CD4-positive, alpha-beta memory T cell (primary cell): ENCODE measurements at places on chromosomes 5 and 9. TPM values are rescaled to one million over a fixed set of nuclear protein-coding genes. Genes with fewer than 3 reads are reported as not detected.

DNA sequence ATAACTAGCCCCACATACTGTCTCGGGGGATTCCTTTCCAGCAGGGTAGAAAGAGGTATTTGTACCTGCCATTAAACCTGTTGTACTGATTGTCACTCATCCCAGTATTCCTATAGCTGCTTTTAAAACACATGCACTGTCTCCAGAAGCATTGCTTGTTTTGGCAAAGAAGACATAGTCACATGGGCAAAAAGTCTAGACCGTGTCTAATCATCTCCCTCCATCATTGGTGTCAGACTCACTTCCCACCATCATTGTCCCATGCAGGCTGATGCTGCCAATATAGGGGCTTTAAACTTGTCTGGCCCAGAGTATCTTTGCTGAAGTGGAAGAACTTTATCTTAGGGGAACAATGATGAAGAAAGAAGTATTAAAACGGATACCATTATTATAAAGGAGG is 12.6 kb downstream of the DNAJC21 start:
- no peak overlapping the region for H3K27ac ChIP-seq
- H3K27me3 ChIP-seq, result no peaks in the 10 kb centered on the region
- H3K36me3 ChIP-seq, result peaks cover 40% of the 10 kb centered on the region
- DNase-seq, result no peak

- H3K36me3 ChIP-seq, result no peaks in the 10 kb centered on the region
- no peak overlapping the region for H3K4me3 ChIP-seq
Observed at GRCh38 chr5:39473156-39473775, 48.5 kb upstream of the DAB2 start.

DNA sequence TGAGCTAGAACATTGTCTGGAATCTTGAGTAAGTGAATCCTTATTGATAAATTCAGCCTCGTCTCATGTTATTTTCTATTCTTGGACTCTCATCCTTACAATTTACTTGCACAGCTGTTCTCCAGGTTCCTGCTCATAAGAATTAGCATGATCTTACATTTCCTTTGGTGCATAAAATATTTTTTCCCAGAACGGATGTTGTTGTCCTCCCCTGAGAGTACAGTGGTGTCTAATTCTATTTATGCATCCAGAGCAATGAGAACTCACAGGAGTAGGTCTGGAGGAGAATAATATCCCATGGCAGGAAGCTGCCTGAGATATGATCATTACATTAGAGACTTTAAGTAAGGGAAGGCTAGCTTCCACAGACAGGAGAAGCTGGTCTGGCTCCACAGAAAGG is 178.4 kb upstream of the MAST4 start:
- no peaks in the 10 kb centered on the region for H3K36me3 ChIP-seq
- no peak for DNase-seq
- H3K4me1 ChIP-seq, result no peaks in the 10 kb centered on the region
- no peak overlapping the region for H3K27ac ChIP-seq
- no peaks in the 10 kb centered on the region for H3K27me3 ChIP-seq
- H3K4me3 ChIP-seq, result no peak overlapping the region

Gene SLC45A2
- total RNA-seq, result not detected

GRCh38 chr9:87529671-87530070 is 32.0 kb downstream of the DAPK1 start:
- H3K4me1 ChIP-seq, result no peaks in the 10 kb centered on the region
- no peaks in the 10 kb centered on the region for H3K36me3 ChIP-seq
- H3K27me3 ChIP-seq, result no peaks in the 10 kb centered on the region
- H3K27ac ChIP-seq, result no peak overlapping the region
- no peak overlapping the region for H3K4me3 ChIP-seq

- no peaks in the 10 kb centered on the region for H3K27me3 ChIP-seq
- H3K4me3 ChIP-seq, result no peak within 1 kb of the TSS
- peaks cover 16% of the 10 kb centered on the region for H3K4me1 ChIP-seq
Observed at GRCh38 chr9:88991066-88992034, at the start of gene S1PR3. Gene S1PR3, plus strand, starts transcription at chr9:88991468. Its CDS starts 9,733 bp downstream, at chr9:89001201.

GRCh38 chr5:156540491-156540890 is 213.5 kb downstream of the SGCD start:
- H3K4me1 ChIP-seq, result no peaks in the 10 kb centered on the region
- no peak for DNase-seq
- no peaks in the 10 kb centered on the region for H3K36me3 ChIP-seq
- no peaks in the 10 kb centered on the region for H3K27me3 ChIP-seq
- no peak overlapping the region for H3K27ac ChIP-seq

DNA sequence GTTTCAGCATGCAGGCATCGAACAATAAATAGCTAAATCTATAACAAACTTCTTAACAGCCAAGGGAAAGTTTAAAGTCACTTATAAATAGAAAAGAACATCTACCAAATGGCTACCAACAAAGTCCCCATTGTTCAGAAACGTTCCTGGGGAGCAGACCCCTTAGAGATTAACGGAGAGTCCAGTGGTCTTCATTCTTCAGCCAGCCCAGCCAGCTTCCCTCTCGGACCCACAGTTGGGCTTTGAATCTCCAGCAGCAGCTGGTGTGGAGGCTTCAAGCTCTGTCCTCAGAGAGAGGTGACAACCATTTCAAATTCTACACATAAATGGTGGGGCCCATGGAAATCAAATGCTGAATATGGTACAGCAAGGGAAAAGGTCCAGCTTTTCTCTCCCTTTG is 11.2 kb downstream of the ENC1 start:
- H3K4me3 ChIP-seq, result no peak overlapping the region
- H3K4me1 ChIP-seq, result peaks cover 21% of the 10 kb centered on the region
- DNase-seq, result no peak
- H3K27ac ChIP-seq, result no peak overlapping the region
- no peaks in the 10 kb centered on the region for H3K36me3 ChIP-seq
- no peaks in the 10 kb centered on the region for H3K27me3 ChIP-seq

GRCh38 chr5:89232139-89232603 is 349.2 kb upstream of the MEF2C start:
- no peak overlapping the region for H3K4me3 ChIP-seq
- H3K36me3 ChIP-seq, result no peaks in the 10 kb centered on the region
- no peaks in the 10 kb centered on the region for H3K4me1 ChIP-seq
- no peak overlapping the region for H3K27ac ChIP-seq
- no peaks in the 10 kb centered on the region for H3K27me3 ChIP-seq

GRCh38 chr5:9320652-9321051 is 225.2 kb downstream of the SEMA5A start:
- H3K27ac ChIP-seq, result no peak overlapping the region
- H3K4me1 ChIP-seq, result no peaks in the 10 kb centered on the region
- no peaks in the 10 kb centered on the region for H3K27me3 ChIP-seq
- H3K4me3 ChIP-seq, result no peak overlapping the region
